BJ (cell line): ENCODE measurements at places on chromosomes 6 and 20.
A peak's percentile ranks its signal among the peaks of the same experiment; 100 is the strongest.

DNA sequence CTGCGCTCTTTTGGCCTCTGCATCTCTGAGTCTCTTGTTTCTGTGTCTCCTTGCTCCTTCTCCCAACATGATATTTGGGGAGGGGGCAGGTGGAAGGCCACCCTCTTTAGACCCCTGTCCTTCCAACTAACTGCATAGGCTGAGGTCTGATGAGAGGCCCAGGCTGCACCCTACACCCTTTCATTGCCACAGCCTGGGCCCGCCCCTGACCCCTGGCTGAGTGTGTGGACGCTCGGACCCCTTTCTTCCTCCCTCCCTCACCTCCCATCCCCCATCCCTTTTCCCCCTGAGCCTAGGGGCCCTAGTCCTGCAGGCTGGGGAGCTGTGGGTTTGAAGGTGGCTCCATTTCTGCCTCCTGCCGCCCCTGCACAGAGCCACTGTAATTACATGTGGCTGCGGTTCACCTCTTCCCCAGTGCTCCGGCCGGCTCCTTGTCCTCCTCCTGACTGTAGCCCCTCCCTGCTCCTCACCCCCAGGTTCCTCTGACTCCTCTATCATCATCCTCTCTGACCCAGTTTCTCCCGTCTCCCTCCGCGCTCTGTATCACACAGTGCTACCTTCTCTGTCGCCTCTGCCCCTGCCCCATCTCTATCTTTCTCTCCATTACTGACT, 6.8 kb downstream of the MDFI start:
- no peak for DNase-seq

- DNase-seq: no peak
These were observed 20.0 kb downstream of the PRPF6 start for GRCh38 chr20:64000906-64001305.

- DNase-seq: no peak
These were observed 41.0 kb downstream of the HM13 start for GRCh38 chr20:31555203-31555775.

DNA sequence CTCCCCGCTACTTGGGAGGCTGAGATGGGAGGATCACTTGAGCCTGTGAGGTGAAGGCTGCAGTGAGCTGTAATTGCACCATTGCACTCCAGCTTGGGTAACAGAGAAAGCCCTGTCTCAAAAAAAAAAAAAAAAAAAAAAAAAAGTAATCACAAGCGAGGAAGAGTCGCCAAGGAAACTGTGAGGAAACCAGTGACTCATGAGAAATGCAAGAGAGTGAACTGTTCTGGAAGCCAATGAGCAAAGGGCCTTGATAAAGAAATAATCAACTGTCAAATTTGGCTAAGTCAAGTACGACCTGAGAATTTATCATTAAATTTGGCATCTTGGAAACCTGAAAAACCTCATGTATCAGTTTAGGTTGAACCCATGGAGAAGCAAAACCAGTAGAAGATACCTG, 16.1 kb upstream of the LAMP5 start:
- no peak for DNase-seq

- no peak for DNase-seq
These were observed 129.8 kb upstream of the FOXQ1 start for GRCh38 chr6:1181939-1182605.

- DNase-seq: peak; percentile 7
These were observed 74.2 kb downstream of the CD164 start for GRCh38 chr6:109308018-109308492.

GRCh38 chr6:17098538-17098937, 3.3 kb upstream of the STMND1 start:
- no peak for DNase-seq

DNA sequence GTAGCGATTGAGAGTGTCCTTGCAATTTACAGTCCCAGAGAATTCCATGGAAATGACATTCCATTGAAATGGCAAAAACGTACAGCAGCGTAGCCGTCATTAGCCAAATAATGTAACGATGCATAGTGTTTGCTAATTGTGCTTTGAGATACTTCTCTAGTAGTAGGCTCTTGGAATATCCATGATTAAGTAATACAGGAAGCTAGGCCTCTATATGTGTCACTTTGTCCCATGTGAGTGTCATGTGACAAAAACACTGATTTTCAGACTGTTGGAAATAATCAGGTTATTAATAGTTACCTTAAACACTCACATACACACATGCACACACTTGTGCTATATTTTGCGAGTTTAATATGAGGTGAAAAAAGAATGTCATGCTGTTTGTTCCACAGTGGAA, 35.2 kb downstream of the SLX4IP start:
- DNase-seq: no peak

DNA sequence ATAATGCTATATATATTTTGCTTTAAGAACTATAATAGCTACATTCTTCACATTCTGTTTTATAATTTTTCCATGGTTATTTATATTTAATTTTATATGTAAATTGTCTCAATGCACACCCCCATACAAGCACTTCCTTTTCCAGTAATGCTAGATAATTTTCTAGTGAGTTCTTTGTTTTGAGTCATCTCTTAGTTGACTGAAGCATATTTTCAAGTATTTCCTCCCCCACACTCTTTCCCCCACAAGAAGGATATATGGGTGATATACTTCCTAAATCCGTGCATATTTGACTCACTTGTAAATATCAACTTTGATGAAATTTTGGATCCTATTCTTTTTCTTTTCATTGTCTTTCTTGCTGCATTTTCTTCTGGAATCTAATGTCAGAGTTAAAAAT, 82.1 kb upstream of the SRSF6 start:
- no peak for DNase-seq

DNA sequence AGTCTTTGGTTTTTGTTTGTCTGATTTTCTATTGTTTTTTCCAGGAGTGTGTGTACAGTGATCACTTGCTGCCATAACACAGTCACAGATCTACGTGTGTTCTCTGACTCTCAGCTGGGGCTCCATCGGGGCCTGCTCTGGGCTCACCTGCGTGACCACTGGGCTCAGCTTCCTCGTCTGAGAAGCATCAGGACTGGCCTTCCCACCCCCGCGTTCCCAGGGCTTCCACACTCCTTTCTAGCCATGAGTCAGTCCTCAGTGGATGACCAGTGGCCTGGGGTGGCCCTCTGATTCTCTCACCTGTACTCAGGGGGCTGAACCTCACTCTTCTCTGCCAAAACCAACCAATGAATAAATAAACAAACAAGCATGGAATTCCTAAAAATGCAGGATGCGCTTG, 14.5 kb downstream of the THBS2 start:
- DNase-seq: no peak

GRCh38 chr6:137931849-137932465, 64.9 kb downstream of the TNFAIP3 start:
- no peak for DNase-seq

GRCh38 chr6:99189823-99190721, 159.4 kb downstream of the FAXC start:
- DNase-seq: no peak

GRCh38 chr20:61841966-61842365, 223.7 kb downstream of the TAF4 start:
- no peak for DNase-seq

GRCh38 chr6:22444330-22444729, 125.0 kb upstream of the HDGFL1 start:
- no peak for DNase-seq

- no peak for DNase-seq
These were observed 362.8 kb downstream of the ESR1 start for GRCh38 chr6:152170313-152170701.

GRCh38 chr20:52031563-52032303, 159.8 kb downstream of the ZFP64 start:
- DNase-seq: peak; percentile 76
